ENCODE measurements at places on chromosomes 2 and 18.

DNA sequence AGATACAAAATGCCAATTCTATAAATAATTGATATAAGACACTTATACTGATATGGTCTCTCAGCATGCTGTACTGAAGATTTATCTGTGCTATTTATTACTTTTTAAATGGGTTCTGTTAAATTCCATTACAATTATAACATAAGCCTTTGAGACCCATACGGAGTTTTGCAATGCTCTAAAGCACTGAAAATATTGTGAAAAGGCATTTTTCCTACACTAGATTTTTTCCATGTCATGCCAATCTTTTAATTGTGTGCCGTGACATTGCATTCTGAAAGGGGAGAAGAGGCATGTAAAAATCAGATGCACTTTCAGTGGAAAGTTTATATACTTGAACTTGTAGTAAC lies 46.5 kb downstream of the EFEMP1 start:
- no peak for DNase-seq

GRCh38 chr18:55247032-55247431 lies 287.8 kb upstream of the CCDC68 start:
- DNase-seq = no peak

- DNase-seq = no peak
These were observed 20.3 kb downstream of the ABCB11 start for GRCh38 chr2:169010633-169011460.

DNA sequence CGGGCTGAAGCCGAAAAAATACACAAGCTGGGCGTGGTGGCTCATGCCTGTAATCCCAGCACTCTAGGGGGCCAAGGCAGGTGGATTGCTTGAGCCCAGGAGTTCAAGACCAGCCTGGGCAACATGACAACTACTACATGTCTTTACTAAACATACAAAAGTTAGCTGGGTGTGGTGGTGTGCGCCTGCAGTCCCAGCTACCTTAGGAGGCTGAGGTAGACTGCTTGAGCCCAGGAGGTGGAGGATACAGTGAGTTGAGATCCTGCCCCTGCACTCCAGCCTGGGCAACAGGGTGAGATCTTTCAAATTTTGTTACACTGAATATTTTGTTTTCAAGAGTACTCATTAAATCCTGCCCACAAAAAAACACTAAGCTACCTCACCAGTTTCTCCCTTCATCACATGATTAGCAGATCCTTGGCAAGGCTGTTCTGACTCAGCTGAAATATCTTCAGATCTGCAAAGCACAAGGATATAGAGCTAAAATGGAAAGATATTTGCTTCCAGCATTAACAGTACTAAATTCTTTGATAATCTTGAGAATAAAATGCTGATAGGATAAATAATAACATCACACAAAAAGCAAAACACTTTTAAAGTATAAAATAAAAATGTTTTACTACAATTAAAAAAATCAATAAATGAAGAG lies 28.2 kb upstream of the MCM6 start:
- peak; percentile 35 for DNase-seq

GRCh38 chr18:70337139-70337972 lies 48.5 kb downstream of the SOCS6 start:
- peak; percentile 72 for DNase-seq

DNA sequence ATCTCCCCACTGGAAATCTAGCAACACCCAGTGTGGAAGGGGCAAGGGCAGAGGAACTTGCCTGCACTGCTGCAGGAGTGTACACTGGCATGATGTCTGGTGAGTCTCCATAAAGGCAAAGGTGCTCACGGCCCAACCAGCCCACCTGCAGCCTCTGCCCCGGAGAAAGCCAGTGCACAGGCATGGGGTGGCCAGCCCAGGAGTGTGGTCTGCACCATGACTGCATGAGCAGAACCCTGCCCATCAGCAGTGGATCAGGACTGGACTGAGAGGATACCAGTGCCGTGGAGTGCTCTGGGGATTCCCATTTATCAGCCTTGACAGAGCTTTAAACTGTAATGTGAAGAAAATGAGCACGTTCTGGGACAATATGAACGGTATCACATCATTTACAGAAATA lies 342.6 kb upstream of the HS6ST1 start:
- DNase-seq = no peak

DNA sequence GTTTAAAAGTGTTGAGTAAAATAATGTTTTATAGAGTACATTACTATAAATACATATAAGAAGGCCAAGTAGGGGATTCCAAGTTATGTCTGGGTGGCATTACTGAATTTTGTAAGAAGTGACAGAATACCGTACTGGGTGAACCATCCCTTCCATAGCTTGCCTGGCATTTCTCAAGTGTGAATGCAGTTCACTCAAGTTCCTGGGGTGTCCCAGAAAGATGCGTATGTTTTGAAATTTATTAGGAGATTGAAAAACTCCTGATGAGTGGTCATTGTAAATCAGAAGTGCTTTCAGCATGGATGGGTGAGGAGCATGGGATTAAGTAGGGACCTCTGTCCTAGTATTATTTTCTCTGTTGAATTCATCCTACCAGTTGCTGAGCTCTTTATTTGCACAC lies 103.2 kb downstream of the VAPA start:
- no peak for DNase-seq

GRCh38 chr2:232843834-232844233 lies 26.2 kb upstream of the SNORC start:
- DNase-seq = no peak

GRCh38 chr2:63775191-63775590 lies 66.5 kb upstream of the UGP2 start:
- no peak for DNase-seq

DNA sequence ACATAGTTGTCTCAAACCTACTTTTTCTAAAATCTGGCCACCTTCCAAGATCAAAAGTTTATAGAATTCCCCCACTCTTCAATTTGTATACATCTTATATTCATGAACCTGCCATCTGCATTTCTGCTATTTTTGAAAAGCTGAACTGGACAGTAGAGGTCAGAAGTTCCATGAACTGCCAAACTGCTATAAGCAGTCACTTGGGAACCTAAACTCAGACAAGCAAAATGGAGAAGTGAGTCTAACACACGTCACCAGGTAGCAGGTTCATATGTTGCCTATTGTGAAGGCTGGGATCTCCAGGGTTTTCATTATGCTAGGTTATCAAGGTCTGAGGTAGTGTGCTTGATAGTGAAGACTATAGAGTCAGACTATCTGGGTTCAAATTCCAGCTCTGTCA lies 2.0 kb upstream of the MYO1B start:
- DNase-seq = no peak

- no peak for DNase-seq
These were observed 75.1 kb downstream of the CTAGE1 start for GRCh38 chr18:22342625-22343024.

All from COLO829 (cell line).